Glomerular endothelial cell (primary cell): ENCODE measurements at places on chromosomes 1 and 21. TPM values are rescaled to one million over a fixed set of nuclear protein-coding genes. Genes with fewer than 3 reads are reported as not detected.

TAL1 gene
- total RNA-seq: 20.4 and 23.2 TPM in 2 replicates

GRCh38 chr1:16015960-16016901, 1.6 kb downstream of the HSPB7 start:
- no peak for DNase-seq

- DNase-seq: no peak
Observed at GRCh38 chr1:154845879-154846278, 24.2 kb downstream of the KCNN3 start.

LRRC38 gene
- 0.19 TPM in 1 of 2 replicates, not detected in the other for total RNA-seq

ETNK2 gene
- 9.4 and 15.3 TPM in 2 replicates for total RNA-seq

- DNase-seq: no peak
Observed at GRCh38 chr1:154431586-154432373, 26.6 kb downstream of the IL6R start.

DNA sequence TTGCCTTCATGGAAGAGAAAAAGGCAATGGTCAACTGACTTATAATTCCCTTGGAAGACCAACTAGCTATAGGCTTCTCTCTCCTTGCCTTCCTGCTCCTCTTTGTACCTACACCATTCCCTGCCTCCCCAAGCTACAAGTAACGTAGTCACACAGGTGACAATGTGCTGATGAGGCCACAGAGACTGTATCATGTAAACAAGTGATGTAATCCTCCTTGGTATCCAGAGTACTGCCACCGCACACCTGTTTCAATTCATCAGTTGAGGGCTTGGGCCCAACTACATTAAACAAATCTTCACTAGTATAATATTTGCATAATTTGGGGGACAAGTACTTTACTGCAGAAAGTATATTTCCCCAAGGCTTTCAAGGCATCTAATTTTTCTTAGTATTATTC, 76.4 kb upstream of the SCYL3 start:
- DNase-seq: no peak
